ENCODE measurements at places on chromosomes 16 and 17. TPM values are rescaled to one million over a fixed set of nuclear protein-coding genes. Genes with fewer than 3 reads are reported as not detected.

DNA sequence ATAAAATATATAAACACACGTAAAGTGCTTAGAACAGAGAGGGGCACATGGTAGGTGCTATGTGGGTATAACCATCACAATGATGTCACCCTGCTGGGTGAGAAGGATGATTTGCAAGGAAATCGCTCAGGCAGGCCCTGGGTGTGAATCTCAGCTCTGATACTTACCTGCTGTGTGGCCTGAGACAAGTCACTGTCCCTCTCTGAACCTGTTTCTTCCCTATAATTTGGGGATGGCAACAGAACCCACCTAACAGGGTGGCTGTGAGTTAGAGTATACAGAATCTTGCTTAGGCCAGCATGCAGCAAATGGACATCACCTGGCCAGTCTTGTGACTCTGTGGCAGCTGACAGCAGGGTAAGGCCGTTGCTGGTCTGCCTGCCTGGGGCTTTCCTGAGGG is 36.6 kb upstream of the ALKBH5 start:
- DNase-seq = no peak

DNA sequence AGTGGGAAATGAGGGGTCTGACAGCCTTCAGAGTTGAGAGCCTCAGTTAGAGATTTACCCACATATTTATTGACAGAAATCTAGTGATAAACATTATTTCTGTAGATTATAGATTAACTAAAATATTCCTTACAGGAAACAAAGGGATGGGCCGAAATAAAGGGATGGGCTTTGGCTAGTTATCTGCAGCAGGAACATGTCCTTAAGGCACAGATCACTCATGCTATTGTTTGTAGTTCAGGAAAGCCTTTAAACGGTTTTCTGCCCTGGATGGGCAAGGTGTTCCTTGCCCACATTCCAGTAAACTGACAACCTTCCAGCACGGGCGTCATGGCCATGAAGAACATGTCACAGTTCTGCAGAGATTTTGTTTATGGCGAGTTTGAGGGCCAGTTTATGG is 154.8 kb upstream of the TOM1L1 start:
- DNase-seq = no peak

- DNase-seq = peak; percentile 12
Observed at GRCh38 chr16:63702981-63703590, 1418.8 kb downstream of the CDH11 start.

The PRSS33 gene
- total RNA-seq = not detected

GRCh38 chr17:34095106-34095505 is 160.0 kb upstream of the CCL2 start:
- DNase-seq = no peak

DNA sequence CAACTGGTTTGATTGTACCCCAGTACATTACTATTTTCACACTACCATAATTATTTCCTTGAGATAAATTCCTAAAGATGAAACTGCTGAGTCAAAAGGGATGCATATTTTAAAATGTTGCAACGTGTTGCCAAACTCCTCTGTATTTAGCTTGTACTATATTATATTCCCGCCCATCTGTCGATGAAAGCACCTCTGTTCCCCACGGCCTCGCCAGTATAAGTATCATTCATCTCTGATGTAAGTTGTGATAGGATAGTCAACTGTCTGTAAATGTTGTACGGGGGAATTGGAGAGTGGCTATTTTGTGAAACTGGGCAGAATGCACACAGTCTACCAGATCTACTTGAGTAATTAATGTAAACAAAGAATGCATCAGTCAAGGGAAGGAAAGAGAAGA is 47.7 kb upstream of the TNRC6A start:
- DNase-seq = no peak

The KRT28 gene
- total RNA-seq = not detected

DNA sequence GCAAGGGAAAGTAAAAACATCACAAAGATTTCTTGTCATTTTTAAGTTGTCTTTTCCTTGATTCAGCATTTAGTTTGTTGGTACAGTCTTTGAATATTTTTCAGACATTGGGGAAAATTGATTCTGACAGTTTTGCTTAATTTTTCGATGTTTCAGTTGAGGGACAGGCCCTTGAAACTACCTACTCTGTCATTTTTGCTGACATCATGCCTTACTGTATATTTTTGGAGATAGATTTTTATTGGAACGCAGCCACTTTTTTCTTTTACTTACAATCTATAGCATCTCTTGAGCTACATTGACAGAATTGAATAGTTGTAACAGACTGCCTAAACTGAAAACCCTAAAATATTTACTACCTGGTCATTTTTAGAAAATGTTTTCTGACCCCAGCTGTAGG is 297.1 kb upstream of the KIF2B start:
- no peak for DNase-seq

DNA sequence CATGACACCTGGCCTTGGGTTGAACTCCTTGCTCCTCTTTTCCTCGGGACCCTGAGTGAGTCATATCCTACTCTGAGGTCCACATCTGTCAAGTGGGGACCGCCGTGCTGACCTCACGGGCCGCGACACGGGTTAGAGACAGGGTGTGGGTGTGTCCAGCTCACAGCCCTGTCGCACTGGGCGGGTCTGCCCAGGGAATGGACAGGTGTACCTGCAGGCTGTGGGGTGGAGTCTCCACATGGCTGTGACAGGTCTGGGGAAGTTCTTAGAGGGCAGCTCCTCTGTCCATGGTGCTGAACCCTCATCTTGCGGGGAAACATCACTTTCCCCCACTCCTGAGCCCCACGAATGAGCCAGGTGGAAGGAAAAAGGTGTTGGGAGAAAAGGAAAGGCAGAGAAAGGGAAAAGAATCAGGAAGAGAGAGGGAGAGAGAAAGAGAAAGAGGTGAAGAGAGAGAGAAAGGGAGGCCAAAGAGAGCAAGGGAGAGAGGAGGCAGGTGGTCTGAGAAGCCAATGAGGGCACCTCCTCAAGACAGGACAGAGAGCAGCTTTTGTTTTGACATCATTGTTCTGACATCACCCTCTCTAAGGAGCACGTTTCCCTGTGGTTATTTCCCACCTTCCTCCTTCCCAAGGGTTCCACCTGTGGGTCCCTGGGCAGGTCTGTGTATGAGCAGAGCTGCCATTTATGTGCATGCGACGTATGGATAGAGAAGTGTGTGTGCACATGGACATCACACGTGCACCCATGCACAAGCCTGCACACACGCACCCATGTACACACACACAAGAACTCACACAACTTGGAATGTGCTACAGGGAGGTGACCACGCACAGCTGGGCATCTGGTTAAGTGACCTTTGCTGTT is 32.6 kb upstream of the CBFA2T3 start:
- peak; percentile 82 for DNase-seq

The C16orf86 gene
- 9.0 TPM for total RNA-seq

The KRTAP17-1 gene
- not detected for total RNA-seq

DNA sequence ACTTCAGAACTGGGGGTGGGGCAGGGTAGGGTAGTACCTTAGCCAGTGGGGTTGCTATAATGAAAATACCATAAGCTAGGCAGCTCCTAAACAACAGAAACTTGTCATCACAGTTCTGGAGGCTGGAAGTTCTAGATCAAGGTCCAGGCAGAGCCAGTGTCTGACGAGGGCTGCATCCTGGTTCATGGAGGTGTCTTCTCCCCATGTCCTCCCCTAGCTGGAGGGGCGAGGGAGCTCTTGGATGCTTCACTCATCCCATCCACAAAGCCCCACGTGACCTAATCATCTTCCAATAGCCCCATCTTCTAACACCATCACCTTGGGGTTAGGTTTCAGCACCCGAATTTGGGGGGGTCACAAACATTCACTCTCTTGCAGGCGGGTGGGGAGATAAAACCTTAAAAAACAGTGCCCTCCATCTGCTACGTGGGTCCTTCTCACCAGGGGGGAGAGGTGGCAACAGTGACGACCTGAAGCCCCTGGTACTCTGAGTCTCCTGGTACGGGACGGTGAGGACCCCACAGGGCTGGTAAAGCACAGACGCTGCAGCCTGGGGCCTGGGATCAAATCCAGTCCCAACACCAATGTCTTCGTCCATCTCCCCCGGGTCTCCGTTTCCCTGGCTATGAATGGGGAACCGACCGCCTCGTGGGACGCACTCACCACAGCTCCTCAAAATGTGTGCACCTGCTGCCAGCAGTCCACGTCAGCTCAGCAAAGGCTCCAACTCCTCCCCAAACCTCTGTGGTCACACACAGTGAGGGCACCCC is 22.8 kb downstream of the RAB40B start:
- no peak for DNase-seq

DNA sequence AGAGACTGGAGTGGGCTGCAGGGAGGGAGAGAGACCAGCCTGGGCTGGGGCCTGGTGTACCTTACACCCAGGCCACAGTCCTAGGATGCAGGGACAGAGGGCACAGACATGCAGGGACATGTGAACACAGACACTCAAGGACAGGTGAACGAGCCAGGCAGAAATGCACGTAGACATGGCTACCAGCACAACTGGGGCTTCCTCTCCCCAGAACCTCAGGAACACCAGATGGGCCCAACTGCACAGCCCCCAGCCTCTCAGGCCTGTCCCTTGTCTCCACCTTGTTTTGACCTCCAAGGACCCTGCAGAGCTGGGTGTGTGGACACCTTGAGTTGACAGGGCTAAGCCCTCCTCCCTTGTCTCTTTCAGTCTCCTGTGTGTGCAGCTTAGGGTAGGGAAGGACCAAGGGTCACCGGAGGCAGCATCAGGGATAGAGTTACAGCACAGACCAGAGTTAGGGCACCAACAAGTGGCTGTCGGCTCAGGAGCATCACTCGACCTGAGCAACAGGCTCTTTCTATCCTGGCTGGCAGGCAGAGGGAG is 9.2 kb downstream of the SEZ6 start:
- DNase-seq = peak; percentile 62

DNA sequence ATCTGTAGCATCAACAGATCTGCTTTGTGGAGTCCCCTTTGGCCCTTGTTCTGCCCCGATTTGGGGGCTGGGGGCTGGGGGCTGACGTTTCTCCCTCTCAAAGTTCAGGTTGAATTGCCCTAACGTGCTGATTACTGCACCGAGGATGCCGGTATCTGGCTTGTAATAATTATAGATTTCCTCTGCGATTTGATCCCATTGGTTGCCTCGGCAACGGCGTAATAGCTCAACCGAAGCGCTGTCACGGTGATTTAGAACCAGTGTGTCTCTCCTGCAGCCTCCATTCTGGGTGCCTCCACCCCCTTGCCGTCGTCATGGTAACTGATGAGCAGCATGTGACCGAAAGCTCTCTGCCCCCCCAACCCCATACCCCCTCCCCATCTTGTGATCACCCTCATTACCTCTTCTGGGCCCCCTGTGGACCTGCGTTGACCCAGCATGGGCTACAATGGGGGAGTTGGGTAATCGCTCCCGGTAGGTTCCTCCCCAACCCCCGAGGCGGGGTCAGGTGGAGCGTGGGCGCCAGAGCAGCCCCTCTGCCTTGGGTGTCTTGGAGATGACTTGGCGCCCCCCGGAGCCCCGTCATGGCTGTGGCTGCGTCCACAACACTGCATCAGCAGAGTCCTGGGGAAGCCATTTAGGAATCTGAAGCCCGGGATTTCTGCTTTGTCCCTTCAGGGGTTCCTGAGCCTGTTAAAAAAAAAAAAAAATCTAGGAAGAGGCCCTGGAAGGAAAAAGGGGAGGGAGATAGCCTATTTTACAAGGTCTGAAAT is 38.4 kb downstream of the ABAT start:
- peak; percentile 82 for DNase-seq

GRCh38 chr16:50781518-50781917 is 39.6 kb downstream of the CYLD start:
- DNase-seq = no peak

- DNase-seq = no peak
Observed at GRCh38 chr16:88893127-88893968, 26.9 kb upstream of the PABPN1L start.

- peak; percentile 48 for DNase-seq
Observed at GRCh38 chr16:75207831-75208230, 870 bp upstream of the CTRB2 start.

The TOM1L1 gene
- total RNA-seq = 75.7 TPM

The PARD6A gene
- total RNA-seq = 6.8 TPM

The OR2C1 gene
- not detected for total RNA-seq

DNA sequence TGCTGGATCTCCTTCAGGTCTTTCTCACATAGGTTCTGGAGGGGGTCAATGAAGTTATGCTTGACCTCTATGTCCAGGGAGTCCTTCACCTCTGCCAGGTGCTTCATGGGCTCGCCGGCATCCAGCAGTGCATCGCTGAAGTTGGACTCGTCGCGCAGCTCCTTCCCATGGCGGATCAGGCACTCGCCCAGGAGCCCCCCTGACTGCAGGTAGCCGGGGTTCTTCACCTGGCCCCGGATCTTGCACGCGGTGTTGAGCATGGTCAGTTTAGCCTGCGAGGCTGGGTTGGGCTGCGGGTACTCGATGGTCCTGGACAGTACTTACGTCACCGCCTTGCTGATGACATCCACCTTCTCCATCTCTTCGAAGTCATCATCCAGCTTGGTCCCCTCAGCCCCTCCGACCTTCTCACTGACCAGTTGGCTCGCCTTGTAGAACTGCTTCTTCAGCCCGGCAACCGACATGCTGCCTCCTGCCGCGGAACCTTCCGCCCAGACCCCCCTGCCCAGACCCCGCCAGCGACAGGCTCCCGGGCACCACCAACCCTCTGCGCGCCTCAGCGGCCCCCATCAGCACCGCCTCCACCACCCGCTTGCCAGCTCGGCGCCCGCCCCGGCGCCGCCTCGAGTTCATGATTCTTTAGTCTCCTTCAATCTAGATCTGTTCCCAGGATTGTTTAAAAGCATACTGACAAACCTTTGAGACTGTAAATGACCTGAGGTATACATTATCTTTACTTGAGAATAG is 99.8 kb downstream of the KPNA2 start:
- DNase-seq = peak; percentile 26

GRCh38 chr16:67137605-67138004 is 13.2 kb downstream of the B3GNT9 start:
- DNase-seq = no peak

DNA sequence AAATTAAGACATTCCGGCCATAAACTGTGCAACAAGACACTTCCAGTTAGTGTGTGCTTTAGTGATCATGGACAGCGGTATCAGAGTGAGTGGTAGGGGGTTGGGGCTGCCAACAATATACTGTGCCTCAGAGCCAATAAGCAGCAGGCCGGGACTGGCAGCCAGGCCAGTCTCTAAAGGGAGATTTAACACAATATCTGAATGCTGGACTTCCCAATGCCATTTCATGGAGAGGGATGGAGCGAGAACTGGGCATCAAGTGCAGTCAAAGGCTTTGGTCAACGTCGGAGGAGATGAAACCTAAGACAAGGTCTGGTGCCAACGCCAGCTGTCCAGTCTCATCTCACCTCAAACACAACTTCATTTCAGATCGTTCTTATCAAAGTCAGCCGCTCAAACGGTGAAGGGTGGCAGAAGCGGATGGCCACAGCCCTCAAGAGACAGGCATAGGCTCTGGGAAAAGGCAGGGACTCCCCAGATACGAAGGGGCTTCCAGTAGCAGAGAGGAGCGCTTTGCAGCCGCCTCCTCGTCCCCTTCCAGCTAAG is 935 bp downstream of the USP32 start:
- DNase-seq = peak; percentile 50

DNA sequence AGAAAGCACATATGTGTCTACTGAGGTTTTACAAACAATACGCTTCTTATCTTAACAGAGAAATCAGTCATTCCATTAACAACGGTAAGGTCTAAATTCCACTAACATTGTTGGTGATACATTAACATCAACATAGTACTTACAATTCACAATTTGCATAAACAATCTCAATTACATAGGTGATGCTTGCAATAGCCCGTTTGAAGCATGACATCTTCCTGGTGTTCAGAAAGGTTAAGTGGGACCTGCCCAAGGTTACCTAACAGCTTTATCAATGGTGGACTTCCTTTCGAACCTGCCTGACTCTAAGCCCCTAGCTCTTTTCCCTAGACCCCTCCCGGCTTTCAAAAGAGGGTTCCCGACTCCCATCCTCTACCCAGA is 699 bp downstream of the FAM222B start:
- no peak for DNase-seq

The BAHCC1 gene
- 19.7 TPM for total RNA-seq

The CHD9 gene
- total RNA-seq = 12.9 TPM

- no peak for DNase-seq
Observed at GRCh38 chr16:86893506-86893905, 315.2 kb downstream of the FOXL1 start.

Data from H7 (cell line).